Activated CD4-positive, alpha-beta T cell treated with anti-CD3 and anti-CD28 coated beads for 24 hours (primary cell): ENCODE measurements at places on chromosomes 6 and 20.

- DNase-seq, result no peak
These were observed 780 bp downstream of the ARMC12 start for GRCh38 chr6:35737413-35738211.

GRCh38 chr6:17454316-17455005, 61.1 kb downstream of the CAP2 start:
- no peak for DNase-seq

- no peak for DNase-seq
These were observed 258.4 kb downstream of the CD83 start for GRCh38 chr6:14375930-14376329.

DNA sequence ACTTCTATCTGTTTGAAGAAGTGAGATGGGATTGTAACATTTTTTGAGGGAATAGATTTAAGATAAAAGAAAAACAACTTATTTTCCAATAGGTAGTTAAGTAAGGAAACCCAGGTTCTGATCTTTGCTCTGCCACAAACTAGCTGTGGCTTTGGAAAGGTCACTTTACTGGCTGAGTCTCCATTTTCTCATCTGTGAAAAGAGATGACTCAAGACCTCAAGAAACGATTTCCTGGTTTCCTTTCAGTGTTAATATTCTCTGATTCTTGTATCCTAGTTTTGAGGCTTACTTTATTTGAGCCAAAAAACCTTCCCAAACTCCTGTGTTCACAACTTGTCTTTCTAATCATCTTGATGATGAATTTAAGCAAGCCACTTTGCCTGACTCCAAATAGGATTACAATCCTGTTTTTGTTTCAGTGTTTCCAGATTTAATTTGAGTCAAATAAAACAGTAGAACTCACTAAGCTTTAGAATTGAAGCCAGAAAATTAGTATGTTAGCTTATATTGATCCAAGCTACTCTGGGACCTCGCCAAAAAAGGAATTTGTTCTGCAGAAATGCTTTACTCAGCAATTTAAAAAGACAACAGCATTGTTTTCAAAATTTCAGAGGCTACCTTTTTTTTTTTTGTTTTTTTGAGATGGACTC, 51.1 kb downstream of the ENPP1 start:
- no peak for DNase-seq

DNA sequence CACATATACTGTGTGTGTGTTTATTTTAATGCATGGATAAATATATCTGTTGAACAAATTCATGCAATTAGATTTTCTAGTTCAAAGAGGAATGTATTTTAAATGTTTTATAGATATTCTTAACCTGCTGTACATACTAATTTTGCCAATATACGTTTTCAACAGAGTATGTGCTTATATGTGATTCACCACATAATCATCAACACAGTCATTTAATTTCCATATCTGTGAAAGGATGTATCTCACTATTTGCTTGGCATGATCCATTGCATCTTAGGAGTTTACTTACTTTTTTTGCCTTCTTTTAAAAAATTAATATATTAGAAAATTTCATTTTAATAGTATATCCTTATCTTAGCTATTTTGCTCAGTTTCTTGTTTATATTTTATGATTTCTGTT, 902.3 kb upstream of the CITED2 start:
- DNase-seq, result no peak

DNA sequence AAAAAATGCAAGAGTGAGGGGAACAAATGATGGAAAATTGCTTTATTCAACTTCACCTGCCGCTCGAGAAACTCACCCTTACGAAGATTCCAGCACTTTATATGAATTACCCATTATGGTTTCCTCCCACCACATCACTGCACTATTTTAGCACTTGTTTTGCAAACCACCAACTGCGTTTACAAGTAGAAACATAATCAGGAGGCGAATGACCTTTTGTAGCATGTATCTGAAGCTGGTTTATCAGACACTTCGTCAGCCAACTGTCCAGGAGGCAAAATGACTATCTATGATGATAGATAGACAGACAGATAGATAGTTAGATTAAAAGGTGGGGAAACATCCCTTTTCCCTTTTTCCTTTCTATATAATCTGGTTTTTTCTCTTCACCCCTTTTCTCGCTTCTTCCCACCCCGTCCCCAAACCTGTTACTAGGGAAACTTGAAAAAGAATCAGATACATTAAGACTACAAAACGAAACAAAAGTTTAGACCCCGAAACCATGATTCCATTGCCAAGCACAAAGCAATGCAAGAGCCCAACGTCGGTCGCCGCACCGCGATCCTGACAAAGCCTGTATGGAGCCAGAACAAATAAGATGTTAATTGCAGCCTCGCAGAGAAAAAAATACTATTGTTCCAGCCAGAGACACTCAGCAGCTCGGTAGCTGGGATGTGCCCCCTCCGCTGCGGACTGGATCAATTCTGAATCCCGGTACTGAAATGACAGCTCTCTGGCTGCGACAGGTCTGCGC, 933 bp upstream of the ADGRB3 start:
- no peak for DNase-seq

- DNase-seq, result no peak
These were observed 43.6 kb upstream of the IER3 start for GRCh38 chr6:30787954-30788353.

DNA sequence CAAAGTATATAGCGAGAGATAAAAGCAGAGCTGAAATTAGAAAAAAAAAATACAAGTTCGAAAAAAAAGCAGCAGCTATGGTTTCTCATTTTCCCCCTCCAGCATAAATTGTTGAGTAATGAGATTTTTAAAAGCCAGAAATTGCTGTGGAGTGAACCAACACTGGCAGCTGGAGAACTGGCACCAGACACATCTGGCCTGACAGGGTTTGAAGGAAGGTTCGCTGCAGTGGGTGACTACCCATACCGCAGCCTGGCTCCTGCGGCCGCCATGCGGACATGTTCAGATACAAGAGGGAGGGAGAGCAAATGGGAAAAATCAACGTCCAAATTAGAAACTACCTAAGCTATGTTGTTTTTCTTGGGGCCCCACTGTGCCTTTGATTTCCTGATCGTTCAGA, 3.3 kb downstream of the APCDD1L start:
- no peak for DNase-seq

- DNase-seq, result no peak
These were observed 272.7 kb upstream of the PLCB4 start for GRCh38 chr20:8796088-8796660.

DNA sequence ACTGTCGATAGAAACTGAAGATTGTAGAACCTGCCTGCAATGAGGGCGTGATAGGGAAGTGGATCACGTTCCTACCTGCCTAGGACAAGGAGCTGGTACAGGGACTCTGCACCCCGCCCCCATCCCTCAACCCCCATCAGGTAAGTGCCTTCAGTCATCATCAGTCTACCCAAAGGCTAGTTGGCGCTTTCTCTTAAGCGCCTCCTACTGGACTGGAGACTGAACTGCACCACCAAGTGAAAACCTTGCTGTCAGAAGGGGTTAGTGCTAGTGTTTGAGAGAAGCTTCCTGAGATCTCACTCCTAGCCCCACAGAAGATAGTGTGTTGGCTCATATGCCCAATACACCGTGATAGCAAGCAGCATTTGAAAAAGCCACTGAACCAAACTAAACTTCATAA, 706.5 kb upstream of the MAN1A1 start:
- DNase-seq, result no peak

- DNase-seq, result no peak
These were observed 92.6 kb downstream of the MAP3K7 start for GRCh38 chr6:90494067-90494780.

DNA sequence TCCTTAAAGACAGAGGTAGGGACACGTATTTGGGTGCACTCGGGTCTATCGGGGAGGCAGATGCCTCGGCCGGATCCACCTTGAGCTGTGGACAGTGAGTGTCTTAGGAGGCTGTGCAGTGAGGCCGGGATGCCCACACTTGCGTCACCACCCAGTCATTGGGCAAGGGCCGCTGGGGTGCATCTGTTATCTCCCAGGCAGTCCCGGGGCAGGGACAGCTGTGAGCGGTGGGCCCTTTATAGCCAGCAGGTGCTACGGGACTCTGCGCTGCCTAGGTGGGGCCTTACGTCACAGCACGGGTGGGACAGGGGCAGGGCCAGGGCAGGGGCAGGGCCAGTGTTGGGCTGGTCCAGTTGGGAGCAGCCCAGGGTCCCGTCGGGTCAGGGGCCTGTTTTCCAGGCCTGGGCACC, 689 bp upstream of the COL20A1 start:
- no peak for DNase-seq

GRCh38 chr20:58224974-58225373, 3.5 kb downstream of the ANKRD60 start:
- no peak for DNase-seq

DNA sequence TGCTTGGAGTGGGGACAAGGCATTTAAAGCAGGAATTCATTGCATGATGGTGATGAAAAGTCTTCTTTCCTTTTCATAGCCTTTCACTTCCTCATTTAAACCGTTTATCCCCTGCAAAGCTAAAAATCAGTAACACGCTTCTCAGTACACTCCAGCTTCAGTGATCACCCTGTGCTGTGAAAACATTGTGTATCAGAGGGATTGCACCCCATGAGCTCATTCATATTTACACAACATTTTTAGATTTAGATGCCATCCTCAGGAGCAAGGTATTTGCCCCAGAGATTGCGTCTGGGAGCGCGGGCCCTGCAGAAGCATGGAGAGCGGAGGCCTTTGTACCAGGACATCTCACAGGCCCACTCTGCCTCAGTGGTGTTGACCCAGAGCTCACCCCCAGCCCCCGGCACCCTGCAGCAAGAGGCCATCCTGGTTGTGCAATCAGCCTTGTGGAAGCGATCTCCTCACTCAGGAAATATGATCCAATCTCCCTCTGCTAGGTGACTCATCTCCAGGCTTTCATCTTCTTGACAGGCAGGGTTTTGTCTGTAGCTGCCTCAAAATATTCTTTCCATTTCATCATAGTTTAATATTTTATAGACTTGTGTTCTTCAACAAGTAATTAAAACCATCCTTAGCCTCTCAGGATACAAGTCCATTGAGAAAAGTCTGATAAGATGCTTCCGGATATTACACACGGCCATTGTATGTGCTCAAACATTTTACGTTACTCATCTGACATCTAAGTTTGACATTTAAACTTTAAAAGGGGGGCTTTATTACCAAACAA, 38.9 kb upstream of the THBS2 start:
- DNase-seq, result no peak

- DNase-seq, result peak; percentile 47
These were observed 1.5 kb upstream of the GGT7 start for GRCh38 chr20:34874094-34874654.

- no peak for DNase-seq
These were observed 71.4 kb upstream of the PRSS16 start for GRCh38 chr6:27176096-27176495.

GRCh38 chr6:125194941-125195340, 41.4 kb downstream of the TPD52L1 start:
- DNase-seq, result no peak

GRCh38 chr6:125533710-125534397, 215.6 kb upstream of the HEY2 start:
- no peak for DNase-seq

DNA sequence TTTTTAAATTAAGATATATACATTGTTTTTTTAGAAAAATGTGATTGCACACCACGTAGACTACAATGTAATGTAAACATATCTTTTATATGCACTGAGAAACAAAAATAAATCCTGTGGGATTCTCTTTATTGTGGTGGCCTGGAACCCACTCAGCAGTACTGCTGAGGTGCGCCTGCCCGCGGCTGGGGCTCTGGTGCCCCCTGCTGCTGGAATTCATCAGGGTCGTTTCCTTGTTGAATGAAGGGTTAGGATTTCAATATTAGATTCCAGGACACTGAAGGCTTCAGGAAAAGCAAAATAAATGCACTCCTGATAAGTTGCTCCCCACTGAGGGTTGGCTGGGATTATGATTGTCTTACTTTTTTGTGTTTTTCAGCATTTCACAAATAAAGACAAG, 175.8 kb upstream of the GGTLC1 start:
- peak; percentile 15 for DNase-seq

DNA sequence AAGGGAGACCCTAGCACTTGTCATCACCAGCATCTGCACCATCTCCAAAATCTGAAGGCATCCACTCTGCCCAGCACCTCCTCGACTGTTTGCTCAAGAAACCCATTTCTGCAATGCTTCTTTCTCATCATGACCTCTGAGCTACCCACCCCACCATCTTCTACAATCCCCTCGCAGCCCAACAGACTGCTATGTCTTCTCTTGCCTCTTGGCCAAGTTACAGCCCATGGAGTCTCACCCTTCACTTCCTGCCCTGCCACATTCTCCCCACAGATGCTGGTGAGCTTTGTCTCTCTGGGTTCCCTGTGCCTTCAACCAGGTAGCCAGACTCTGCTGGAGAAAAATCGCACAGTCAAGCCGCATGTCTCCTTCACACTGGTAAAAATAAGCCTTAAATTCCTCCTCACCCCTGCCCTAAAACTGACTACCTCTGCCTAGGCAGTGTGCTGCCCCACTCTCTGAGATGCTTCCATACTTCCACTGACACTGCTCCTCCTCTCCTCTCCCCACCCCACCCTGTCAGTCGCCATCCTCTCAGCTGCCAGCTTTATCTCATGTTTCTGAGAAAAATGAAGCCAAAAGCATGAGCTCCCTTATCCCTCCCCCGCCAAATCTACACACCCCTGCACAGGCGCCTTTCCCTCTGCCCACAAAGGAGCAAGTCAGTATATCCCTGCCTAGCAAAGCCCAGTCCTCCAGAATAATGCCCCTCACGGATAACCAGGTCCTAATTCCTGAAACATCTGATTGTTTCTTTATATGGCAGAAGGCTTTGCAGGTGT, 2.3 kb upstream of the TXNDC5 start:
- no peak for DNase-seq

- DNase-seq, result no peak
These were observed 9.4 kb upstream of the ARFGEF2 start for GRCh38 chr20:48912065-48912464.

- no peak for DNase-seq
These were observed 51.3 kb upstream of the EIF2S2 start for GRCh38 chr20:34163307-34163706.

- DNase-seq, result no peak
These were observed 281.3 kb downstream of the BMP7 start for GRCh38 chr20:56985066-56985685.

GRCh38 chr20:41342474-41343464, 2.1 kb downstream of the LPIN3 start:
- no peak for DNase-seq

GRCh38 chr6:121310495-121310894, 23.8 kb downstream of the TBC1D32 start:
- DNase-seq, result no peak

- DNase-seq, result no peak
These were observed 67.5 kb downstream of the VEGFA start for GRCh38 chr6:43837507-43837906.
